ENCODE measurements at places on chromosomes 6 and 20.
A peak's percentile ranks its signal among the peaks of the same experiment; 100 is the strongest.

DNA sequence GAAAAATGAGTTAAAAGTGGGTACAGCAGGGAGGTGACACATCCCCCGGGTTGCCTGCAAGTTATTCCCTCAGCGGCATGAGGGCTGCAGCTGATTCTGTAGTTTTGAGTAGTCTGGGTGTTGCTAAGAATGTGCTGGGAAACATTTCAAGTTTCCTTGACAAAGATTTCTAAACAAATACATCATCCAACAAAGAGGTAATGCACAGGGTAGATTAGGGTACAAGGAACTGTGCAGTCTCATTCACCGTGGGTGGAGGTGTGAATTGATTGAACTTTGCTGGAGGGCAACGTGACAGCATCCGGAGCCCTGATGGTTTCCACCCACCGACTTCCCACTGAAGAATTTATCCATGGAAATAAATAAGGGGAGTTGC lies 21.8 kb downstream of the CASS4 start:
- no peak for DNase-seq

GRCh38 chr6:45872827-45873365 lies 142.8 kb downstream of the CLIC5 start:
- DNase-seq: no peak

DNA sequence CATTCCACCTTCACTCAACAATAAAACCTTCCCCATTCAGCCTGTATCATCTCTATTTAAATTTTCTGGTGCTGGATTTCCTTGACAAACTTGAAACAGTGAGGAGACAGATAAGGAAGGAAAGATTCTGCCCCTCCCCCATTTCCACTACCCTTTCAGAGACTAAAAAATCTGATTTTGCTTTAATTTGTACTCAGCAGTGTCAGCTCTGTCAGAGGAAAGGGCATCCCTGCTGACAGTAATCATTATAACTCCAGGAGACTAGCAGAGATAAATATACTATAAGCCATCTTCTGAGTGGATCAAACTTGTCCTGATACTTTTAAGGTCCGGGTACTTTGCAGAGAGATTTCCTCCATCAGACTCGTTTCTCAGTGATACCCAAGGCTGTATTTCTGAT lies 155.6 kb downstream of the SAMD5 start:
- DNase-seq: no peak

DNA sequence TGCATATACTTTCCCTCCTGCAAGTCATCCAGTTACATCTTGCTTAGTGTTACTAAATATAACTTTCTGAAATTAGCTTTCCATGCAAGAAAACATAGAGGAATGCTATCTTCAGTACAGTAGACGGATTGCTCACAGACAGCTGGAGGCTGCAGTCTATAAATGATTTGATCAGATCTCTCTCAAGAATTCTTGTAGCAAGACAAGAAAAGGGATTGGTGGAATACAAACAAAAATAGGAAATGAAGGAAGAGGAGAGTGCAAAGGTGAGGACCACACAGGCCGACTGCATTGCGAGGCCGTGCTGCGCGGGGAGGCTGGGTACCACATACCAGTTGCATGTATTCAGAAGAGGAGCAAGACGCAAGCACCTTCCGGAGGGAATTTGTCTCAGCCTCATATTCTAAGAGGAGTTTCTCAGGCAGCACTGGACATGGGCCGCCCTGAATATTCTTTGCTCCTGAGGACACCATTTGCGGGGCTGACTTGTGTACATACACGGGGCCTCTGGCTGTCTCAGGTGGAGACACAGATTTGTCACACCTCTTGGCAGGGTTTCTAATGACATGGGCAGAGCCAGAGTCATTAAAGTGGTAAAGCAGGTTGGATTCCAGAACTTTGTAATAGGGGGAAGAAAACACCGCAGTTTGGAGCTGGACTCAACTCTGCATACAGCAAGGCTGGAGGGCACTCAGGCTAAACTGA lies 22.7 kb upstream of the KIF25 start:
- DNase-seq: no peak

DNA sequence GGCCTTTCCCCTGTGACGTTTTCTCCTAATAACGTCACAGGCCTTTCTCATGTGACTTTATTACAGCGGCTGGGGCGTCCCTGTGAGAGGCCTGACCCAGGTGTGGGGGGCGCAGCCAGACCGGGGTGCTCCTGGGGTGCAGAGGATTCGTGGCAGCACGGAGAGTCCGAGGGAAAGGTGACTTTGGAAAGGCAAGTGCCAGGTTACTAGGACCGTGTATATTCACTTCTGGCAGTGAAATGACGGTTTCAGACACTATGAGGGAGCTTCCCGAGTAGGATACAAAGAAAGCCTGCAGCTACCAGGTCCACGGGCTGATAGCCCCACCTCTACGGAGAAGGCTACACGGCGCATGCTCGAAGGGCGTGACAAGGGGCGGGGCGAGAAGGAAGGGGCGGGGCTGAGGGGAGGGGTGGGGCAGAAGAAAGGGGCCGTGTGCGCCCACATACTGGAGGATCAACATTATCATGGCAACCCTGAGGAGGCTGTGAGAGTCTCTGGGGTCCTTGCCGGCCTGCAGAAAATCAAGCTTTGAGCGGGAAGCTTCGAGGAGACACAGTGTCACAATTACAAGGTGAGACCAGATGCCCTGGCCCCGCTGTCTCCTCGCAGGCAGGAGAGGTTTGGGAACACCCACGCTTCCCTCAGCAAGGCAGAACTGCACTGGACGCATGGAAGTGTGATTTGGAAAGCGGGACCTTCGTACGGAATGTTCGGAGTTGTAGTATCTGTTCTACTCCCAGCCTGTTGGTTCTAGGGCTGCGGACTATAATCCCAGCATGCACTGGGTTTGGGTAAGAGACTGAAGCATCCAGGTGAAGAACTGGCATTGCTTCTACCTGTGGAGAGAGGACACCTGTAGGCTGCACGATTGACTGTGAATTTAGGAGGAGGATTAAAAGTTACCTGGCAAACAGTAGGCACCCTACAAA lies 54.4 kb upstream of the ZNF337 start:
- DNase-seq: peak; percentile 78

GRCh38 chr6:104226790-104227446 lies 632.8 kb downstream of the HACE1 start:
- DNase-seq: no peak

GRCh38 chr20:17343091-17343490 lies 116.3 kb downstream of the PCSK2 start:
- DNase-seq: no peak

DNA sequence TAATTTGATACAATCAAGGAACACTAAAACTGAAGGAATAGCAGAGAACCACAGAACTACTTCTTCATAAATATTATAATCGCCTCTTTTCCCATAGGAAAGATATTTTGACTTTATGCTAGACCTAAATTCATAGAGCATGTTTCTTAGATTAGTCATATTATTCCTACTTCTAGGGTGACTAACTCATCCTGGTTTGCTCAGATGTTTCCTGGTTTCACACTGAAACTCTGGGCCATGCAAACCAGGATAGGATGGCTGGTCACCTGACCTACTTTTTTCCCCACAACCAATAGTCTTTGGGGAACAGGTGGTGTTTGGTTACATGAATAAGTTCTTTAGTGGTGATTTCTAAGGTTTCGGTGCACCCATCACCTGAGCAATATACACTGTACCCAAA lies 42.8 kb downstream of the MMS22L start:
- no peak for DNase-seq

DNA sequence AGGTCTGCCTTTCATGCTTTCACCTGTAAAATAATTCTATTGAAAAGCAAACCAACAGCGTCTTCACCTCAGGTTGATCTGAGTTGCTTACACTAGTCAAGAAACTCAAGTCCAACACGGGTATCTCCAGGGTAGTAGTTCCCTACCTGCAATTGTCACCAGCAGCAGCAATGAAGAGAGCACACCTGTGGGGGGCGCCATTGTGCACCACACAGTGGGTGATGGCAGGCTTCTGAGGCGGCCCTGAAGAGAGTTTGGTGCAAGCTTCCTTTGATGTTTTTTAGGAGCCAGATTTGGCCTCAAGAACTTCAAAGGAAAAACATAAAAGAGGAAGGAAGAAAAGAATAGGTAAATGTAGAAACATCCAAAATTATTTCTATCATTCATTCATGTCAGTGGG lies 45.1 kb downstream of the KIAA0319 start:
- DNase-seq: no peak

DNA sequence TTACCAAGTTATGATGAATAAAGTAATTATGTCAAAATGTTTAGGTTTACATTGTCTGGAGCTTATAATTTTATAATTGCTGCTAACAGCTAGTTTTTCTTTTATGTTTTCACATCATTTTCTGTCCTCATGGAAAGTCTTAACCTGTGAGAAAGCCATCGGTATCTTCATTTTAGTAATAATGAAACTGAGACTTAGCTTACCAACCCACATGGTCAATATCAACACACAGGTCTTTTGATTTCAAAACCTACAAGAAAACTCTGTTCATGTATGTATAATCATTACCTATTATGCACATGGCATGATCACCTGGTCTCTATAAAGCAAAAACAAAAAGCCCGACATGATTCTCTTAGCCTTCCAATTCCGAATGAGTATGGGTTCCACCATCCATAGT lies 61.9 kb downstream of the KCNQ5 start:
- DNase-seq: peak; percentile 56

DNA sequence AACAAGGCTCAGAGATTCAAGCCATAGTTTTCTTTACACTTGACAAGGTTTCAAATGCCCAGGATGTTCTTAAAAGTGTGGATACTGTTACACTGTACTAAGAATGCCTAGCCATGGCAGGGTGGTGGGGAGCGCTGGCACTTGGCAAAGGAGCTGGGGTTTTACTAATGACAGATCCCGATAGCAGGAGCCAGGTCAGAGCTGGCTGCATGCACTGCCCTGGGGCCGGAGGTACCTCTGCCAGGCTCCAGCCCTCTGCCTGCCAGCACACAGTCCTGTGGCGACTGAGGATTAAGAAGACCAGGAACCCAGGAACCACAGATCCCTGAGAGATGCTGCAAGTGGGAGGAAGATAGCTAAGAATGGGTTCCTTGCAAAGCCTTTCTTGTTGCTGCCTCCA lies 260.3 kb downstream of the ALDH8A1 start:
- DNase-seq: no peak

DNA sequence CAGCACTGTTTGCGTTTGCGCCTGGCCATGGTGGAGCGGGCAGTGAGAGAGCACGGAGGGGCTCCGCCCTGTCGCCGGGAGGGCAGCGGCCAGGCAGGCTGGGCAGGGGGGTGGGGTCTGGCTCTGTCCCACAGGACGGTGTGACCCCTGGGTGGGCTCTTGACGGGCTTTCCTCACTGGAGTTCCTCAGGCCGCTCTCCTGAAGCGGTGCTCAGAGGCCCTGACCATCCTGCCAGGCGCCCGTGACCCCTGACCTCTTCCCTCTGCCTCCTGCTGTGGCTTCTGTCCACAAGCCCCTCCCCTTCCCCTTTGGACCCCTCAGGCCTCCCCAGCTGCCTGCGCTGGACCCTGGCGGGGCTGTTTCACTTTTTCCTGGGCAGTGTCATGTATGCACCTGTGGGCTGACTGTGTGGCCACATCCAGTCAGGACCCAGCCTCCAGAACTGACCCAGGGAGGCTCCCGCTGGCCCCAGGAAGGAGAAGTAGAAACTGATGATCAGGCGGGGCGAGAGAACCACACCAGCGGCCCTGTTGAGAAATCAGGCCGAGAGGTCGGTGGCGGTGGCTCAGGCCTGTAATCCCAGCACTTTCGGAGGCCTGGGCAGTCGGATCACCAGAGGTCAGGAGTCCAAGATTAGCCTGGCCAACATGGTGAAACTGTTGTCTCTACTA lies 1.2 kb downstream of the OGFR start:
- DNase-seq: no peak

DNA sequence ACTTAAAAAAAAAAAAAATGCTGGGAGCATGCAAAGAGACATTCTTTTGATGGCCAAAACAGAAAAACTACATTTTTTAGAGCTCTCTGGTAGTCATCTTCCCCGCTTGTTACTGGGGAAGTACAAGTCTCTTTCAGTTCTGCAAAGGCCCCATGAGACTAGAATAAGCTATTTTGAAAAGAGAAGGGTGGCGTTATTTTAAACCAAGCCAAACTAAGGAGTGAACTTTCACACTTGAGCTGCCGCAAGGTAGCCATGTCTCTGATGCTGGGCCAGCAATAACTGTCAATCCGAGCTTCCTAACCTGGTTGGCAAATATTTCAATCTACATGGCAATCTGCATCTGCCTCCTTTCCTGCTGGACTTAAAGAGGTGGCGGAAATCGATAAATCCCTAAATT lies 96.7 kb downstream of the L3MBTL3 start:
- peak; percentile 58 for DNase-seq

DNA sequence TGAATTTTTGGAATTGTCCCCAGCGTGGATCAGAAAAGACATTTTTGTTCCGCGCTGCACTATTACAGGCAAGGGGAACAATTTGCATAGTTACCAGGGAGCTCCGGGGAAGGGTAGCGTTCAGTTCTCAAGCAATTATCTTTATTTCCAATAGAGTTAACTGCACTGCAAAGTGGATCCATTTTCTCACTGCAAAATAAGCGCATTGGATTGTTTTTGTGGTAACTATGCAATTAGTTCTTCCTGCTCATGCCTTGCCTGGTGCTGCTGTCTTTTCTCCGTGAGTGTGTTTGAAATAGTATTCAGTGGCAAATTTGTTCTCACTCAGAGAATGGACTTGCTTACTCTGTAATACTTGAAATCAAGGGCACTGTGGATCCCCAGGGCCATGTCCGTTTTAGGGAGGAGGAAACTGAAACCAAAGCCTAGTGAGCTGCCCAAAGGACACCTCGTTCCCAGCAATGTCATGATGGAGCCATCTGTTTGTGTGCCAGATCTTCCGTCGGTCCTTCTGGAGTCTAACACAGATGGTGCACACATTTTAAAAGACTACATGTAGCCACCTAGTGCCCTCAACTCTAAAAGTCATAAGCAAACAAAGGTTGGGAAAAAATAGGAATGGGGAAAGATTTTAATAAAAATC lies 7.4 kb upstream of the PCK1 start:
- DNase-seq: no peak

- DNase-seq: peak; percentile 39
Observed at GRCh38 chr6:2738373-2738979, 12.2 kb downstream of the MYLK4 start.

DNA sequence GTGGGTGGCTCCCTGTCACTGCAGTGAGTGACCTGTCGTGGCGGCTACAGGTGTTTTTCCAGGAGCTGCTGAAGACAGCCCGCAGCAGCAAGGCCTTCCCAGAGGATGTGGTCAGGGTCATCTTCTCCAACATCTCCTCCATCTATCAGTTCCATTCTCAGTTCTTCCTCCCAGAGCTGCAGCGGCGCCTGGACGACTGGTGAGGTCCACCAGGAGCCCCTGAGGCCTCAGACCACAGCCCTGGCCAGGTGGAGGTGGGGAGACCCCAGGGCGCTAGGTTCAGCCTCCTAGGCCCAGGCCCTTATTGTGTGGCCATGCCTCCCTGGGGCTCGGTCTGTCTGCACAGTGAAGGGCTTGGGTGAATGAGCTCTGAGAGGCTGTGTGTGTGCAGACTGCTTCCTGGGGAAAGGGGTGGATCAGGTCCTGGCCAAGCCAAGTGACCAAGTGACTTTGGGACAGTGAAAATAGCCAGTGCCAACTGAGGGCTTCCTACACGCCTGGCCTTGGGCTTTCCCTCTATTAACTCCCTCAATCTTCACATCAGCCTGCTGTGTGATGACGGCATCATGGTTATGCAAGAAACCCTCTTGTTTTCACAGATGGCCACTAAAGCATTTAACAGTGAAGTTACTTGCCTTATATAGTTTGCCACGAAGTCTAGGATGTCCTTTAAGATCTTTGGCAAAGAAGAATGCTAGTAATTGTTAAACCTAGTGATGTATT lies 6.4 kb downstream of the FGD2 start:
- DNase-seq: no peak

- DNase-seq: no peak
Observed at GRCh38 chr6:86859513-86859912, 77.8 kb upstream of the HTR1E start.

Data from GM10248 (cell line).